ENCODE measurements at places on chromosomes 3 and 15.

DNA sequence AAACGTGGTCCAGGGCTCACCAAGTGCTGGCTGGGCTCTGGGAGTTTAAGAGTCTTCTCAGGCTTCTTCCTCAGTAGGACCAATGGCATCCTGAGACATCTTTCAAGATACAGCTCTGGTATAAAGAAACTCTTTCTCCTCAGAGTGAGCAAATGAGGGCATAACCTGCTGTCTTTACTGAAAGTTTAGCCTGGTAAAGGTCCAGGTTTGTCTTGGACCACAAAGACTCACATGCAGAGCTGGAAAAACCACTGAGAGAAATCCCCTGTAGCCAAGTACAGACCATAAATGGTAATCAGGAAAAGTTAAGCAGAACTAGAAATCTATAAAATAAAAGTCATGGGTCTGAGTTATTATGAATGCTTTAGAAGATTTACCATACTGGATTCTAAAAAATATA lies 23.1 kb downstream of the CD47 start:
- no peak for DNase-seq

GRCh38 chr3:158789592-158789991 lies 12.3 kb upstream of the MFSD1 start:
- DNase-seq = no peak

- no peak for DNase-seq
These were observed 61.4 kb downstream of the CCDC54 start for GRCh38 chr3:107438671-107439070.

DNA sequence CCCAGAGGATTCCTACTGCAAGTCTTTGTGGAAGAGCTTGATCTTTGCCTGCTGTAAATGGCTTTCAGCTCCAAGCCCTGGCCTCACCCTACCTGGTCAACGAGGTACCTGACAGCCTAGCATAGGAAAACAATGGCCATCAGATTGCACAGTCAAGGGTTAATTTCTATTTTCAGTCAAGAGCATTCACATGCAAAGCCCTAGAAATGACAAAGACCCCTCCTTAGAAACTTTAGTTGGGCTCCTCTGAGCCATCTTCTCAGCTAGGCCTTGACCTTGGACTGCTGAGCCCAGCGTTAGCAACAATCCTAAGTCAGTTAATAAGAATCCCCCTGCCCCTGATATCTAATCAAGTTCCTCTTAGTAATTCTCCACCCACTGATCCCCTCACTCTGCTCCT lies 18.5 kb downstream of the MESD start:
- no peak for DNase-seq

- DNase-seq = no peak
These were observed 240.3 kb downstream of the ZIC1 start for GRCh38 chr3:147649475-147649874.

DNA sequence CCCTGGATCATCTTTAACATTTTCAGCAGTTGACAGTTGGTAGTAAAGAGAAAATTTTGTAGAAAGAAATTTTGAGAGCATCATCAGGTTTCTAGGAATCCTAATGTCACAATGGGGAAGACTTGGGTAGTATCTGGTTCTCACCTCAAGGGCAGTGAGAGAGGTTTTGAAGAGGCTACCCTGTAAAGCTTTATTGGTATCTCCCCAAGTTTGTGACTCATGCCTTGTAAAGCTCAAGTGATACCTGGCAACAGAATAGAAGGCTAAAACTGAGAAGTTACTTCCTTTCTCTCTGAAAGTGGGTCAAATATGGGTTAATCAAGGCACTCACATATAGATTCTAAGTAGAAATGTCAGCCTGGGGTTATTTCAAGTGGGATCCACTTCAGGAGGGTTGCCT lies 196.4 kb downstream of the SUCNR1 start:
- no peak for DNase-seq
